ENCODE measurements at places on chromosomes 11 and 22.

DNA sequence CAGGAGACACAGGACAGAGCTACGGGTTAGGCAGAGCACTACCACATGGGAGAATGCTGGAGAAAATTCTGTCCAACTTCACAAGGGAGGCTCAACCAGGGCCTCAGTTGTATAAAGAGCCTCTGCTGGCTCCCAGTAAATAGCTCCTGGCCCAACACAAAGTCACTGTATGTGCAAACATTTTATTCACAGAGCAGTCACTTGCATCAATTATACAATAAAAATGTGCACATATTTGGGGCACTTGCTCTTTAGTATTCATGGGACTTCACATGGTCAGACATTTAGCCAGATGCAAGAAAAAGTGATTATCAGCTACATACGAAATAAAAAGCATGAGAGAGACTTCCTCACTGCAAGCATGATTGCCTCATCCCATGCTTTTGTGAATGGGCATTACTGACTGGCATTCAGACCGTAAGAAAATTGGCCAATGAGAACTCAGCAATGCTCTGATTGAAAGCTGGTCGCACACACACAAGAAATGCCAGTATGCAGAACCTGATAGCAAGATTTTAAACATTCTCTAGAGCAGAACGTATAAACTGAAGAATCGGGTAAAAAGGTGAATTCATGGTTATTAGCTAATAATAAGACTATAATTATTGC is 39.4 kb downstream of the BLID start:
- no peak for DNase-seq

DNA sequence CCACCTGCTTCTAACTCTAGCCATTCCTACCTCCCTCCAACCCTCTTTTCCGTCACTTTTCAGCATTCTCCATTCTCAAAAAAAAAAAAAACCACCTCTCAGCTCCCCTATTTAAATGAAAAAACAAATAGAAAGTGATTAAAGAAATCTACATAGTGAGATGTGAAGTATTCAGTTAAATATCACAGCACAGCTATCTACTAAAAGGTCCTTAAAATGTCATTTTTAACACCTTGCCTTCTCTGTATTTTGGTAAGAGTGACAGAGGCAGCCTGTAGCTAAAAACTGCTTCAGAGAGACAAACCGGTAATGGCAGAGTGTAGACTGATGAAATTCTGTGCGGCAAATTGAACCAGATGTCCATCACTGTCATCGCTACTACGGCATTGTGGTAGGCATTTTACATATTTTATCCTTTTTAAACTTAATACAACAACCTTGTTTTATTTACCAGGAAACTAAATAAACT is 346 bp upstream of the ALG9 start:
- DNase-seq = no peak

DNA sequence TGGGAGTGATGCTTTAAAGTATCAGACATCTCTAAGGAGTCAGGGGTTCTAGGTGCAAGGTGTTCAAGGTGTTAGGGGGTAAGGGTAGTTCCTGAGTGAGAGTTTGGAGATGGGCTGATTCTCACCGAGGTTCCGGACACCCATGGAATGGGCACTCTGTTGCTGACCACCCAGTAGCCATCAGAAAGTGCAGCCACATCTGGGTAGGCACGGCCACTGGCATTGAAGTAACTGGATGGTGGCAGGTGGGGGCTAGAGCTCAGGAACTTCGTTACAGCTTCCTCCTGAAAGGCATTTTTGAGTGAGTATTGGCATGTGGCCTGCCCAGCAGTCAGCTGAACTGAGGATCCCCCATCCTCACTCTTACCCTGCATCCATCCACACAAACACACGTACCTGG is 3.0 kb upstream of the TAF10 start:
- no peak for DNase-seq

- peak; percentile 84 for DNase-seq
These were observed 7.5 kb downstream of the FREY1 start for GRCh38 chr11:45899448-45900174.

- DNase-seq = no peak
These were observed 29.3 kb upstream of the OR8B8 start for GRCh38 chr11:124474779-124475178.

DNA sequence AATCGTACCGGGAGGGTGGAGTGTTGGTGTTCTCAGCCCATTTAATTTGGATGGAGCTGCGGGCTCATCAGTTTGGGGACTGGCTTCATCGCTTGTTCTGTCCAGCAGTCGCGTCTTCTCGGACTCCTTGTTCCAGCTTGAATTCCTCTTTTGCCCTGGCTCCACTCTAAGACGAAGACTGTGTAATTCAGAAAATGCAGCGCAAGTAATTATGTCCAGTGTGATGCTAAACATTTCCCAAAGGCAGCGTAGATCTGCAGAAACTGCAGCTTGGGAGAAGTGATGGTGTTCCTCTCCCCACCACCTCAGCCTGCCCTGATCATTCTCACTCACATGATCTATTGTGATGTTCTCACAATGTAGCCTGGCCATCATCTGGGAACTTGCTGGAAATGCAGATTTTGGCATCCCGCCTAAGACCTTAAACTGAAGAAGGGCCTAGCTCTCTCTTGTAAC is 666 bp downstream of the SLC25A18 start:
- DNase-seq = peak; percentile 84

DNA sequence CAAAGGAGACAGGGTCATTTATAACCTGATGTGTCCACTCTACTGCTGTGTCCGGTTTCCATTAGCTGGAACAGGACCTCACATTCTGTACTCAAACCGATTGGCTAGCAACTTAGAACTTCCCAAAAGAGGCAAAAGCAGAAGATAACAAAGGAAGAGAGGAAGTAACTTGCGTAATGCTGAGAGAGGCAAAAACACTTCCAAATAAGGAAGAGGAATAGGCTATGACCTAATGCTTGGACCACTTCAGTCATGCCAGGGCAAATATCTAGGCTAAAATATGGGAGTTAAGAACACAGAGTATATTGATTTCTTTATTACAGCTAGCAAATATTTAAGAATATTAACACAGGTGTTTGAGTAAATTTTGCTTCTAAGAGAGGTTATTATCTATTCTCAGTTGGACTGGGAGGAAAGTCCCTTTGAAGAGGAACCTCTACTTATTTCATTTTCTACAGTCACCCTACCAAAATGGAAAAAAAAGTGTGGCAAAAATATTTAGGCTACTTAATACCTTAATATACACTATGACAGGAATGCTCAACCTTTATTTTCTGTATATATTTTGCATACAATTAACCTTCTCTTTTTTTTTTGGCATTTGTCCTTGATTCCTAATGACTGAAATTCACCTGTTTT is 499.8 kb upstream of the CHORDC1 start:
- DNase-seq = no peak

DNA sequence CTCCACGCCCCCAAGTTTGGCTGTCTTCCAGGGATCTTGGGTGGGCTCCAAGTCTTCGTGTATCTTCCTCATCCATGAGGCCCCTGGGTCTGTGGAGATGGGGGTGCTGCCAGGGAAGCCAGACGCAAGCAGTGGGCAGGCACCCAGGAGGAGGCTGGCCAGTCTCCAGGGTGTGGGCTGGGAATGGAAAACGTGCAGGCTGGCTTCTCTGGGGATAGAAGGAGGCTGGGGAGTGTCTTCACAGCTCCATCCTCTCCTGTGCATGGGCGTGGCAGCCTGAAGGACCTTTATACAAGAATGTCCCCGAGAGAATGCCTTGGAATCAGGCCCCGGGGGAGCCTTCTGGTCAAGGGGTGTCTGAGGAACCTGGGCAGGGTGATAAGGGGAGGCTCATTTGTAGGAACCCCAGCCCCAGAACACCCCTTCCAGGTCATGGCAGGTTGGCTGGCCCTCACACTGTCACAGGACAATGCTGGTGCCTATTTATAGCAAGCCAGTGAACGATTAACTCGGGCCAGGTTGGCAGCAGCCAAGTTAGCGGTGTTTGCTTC is 14.0 kb downstream of the SGSM1 start:
- DNase-seq = no peak

DNA sequence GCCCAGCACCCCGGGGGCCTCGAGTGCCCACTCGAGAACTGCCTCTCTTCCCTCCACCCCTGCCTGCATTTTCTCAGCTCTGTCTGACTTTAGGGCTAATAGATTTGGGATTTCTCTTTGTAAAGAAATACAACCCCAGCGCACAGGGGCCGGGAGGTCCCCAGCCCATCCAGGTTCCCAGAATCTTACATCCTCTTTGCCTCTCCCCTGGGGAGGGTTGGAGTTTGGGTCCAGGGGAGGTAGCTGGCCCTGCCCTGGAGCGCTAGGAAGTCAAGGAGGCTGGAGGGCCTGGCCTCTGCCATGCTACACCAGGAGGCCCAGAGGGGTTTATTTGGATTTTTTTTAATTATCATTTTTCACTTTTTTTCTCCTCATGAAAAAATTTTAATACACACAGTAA is 65.7 kb upstream of the LMO1 start:
- no peak for DNase-seq

DNA sequence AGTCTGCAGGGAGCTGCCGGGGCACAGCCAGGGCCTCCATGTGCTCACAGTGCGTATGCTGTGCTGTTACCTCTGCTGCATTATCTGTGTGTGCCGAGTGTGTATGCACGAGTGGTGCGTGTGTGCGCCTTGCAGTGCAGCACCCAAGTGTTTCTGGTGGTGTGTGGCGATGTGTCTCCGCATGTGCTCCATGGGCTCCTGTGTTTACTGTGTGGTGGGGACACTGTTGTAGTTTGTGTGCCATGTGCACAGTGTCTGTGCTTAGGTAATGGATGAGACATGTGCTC is 31.4 kb downstream of the KCNC1 start:
- DNase-seq = no peak

GRCh38 chr11:57812634-57813033 is 51.0 kb downstream of the CTNND1 start:
- DNase-seq = no peak

GRCh38 chr11:84905411-84905810 is 721.7 kb downstream of the DLG2 start:
- DNase-seq = peak; percentile 80

DNA sequence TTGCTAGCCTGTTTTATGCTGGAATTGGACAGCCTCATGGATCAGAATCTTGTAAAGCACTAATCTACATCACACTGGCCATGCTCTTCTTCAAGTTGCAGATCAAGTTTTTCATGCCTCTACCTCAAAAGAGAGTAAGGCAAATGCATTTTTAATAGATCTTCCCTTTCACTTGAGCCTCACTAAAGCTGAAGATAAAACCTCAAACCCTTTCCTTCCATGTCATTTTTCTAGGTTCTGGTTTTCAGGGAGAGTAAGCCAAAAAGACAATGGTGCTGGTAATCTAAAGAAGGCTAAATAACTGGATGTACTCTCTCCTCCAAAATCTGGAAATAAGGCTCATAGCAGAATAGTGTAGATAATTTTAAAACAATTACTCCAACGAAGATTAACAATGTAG is 28.3 kb downstream of the POU2AF1 start:
- no peak for DNase-seq

DNA sequence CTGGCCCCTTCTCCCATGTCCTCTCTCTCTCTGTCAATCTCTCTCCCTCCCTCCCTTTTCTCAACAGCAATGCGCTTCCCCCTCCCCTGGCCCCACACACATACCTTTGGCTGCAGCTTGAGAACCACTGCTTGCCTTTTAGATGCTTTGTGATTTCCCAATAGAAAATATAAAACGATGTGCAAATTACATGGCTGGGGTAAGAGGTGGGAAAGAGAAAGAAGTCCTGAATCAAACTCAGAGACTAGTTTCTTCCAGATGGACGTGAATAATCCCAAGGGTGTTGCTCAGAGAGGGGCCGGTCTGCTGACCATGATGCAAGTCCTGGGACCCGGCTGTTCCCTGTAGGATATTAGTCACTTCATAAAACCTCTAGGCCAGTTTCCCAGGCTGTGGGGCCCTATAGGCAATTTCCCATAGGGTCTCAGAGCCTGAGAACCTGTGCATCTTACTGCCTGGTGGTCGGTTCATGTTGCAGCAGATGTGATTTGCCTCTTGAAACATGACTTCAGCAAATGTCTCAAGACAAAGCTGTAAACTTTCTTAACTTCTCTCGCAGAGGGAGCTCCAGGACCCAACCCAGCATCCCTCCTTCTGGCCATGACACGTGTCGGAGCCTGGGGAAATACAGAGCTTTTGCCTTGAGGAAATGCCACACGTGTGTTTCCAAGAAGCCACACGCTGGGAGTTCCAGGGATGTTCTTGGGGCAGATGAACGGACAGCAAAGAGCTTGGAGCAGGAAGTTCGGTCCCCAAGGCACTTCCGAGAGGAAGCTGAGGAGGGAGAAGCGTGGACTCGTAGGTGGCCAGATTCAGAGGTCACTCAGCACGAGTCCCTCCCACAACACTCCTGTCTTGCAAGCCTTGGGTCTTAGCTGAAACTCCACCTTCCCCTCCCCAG is 34.5 kb upstream of the ETS1 start:
- DNase-seq = peak; percentile 99

- no peak for DNase-seq
These were observed 263.8 kb upstream of the NARS2 start for GRCh38 chr11:78838417-78838816.

DNA sequence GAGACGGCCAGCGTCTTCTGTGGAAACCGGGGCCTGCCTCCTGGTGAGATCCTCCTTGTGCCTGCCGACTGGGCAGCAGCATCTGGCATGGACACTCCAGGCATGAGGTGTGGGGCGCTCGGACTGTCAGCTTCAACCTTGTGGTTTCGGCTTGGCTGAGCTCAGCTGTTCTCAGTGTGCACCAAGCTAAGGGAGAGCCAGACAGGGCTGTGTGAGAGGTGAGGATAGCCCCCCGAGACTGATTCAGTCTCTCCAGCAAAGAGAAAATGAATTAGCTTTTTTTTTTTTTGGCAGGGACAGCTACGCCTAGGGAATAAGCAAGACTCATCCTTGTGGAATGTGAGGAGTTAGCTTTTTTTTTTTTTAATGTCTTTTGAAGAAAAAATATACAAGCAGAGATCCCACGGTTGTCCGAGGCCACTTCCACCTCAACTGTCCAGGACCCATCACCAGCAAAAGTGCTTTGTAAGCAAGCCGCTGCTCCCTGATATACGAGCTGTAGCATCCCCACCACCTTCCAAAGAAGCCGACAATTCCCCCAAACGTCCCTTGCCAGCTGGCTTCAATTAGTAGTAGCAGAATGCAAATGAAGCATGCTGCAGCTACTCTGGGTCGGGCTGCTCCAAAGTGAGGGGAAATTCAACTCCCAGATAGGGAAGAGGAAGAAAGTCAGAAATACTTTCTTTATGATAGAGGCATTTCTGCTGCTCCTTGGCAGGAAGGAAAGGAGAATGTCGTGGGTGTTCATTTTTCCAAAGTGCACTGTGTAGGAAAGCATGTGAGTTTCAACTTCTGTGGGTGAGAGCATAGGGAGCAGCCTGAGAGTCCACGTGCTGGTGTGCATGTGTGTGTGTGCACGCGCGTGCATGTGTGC is 9.7 kb upstream of the THY1 start:
- peak; percentile 99 for DNase-seq

DNA sequence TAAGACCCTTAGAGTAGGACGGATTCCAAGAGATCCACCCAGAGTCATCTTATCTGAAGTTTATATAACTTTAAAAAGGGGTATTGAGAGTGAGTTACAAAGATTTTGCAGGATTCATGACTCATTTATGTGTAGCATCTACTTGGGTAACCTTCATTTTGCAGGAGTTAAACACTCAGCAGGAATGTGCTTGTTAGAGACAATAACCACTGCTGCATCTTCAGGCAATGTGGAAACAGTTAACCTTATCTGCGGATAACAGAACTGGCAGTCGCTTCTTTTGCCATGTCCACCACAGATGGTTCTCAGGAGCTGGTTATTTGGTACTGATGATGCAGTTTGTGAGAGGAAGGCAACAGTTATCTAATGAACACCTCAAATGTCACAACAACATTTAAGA is 417.9 kb upstream of the DDI1 start:
- peak; percentile 91 for DNase-seq
